Right renal cortex interstitium (tissue), 3 donors: ENCODE measurements at places on chromosomes 7 and 10. TPM values are rescaled to one million over a fixed set of nuclear protein-coding genes. Genes with fewer than 3 reads are reported as not detected.

Gene TACR2
- polyA plus RNA-seq: 0.24 TPM

Gene OR2A25
- polyA plus RNA-seq: not detected

Gene CACNA2D1
- polyA plus RNA-seq: 25.3 TPM

Gene NYAP1
- 1.8 TPM for polyA plus RNA-seq

Gene TFPI2
- 15.0 TPM for polyA plus RNA-seq

Gene ASZ1
- not detected for polyA plus RNA-seq

Gene STK31
- polyA plus RNA-seq: 0.69 TPM
